ENCODE measurements at places on chromosomes 1 and 21.

DNA sequence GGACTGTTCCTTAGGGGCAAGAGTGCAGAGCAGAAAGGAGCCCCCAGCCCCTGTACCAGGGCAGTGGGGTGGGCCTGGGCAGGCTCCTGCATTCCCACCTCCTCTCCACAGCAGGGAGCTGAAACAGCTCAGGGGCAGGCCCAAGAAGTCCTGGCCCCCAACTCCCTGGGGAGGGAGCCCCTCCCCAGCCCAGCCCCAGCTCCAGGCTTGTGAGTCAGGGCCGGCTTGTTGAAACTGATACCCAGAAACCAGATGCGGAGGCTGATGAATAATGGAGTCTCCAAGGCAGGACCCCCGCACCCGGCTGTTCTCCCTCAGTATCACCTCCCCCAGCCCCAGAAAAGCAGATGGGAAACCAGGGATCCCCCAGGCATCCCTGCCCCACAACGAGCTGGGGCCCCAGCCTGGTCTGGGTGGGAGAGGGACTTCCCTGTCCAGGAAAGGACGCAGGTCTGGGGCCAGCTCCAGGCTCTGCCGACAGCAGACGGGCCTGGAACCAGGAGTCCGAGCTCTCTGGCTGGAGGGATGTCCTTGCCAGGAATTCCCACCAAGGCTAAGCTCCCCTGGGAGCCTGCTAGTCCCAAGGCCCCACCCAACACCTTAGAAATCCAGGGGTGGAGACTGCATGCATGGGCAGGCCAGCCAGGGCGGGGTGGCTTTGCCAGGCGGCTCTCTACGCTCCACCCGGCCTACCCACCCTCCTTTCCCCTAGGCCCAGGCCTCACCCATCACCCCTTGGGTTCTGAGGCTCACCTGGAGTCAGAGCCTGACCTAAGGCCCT is 2.7 kb downstream of the PLEKHG5 start:
- DNase-seq, result no peak

- peak; percentile 29 for DNase-seq
These were observed 823 bp upstream of the PRKAA2 start for GRCh38 chr1:56644064-56644918.

DNA sequence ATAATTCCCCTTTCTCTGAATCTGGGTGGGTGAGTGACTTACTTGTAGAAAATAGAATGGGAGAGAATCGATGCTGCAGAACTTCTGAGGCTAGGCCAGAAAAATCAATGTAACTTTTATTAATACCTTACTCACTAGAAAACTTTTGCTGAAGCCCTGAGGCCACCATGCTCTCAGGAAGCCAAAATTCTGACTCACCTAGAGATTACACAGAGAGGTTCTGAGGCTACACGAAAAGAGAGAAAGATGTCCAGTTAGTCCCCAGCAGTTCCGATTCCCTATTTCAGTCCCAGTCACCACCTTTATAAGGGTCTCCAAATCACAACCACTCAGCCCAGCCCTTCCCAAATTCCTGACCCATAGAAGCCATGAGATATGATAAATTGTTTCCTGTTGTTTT is 135.2 kb downstream of the NTPCR start:
- no peak for DNase-seq

GRCh38 chr1:26283871-26284596 is 4.1 kb downstream of the SH3BGRL3 start:
- DNase-seq, result no peak

DNA sequence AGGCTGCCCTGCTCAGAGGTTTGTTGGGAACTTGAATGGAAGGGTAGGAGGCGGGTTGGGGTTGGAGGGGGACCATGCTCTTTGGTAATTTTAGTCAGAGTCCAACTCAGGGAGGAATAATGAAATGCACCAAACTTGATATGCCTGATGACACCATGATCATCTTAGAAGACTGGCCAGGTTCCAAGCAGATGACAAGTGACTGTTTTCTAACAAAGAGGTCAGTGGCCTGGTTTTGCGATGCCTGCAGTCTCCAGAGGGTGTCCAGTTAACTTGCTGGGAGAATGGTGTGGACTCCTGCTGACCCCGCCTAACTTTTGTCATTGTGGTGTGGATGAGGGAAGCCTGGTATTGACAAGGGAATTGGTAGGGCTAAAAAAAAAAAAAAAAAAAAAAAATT is 12.4 kb downstream of the VANGL1 start:
- no peak for DNase-seq

GRCh38 chr1:84089465-84089864 is 54.6 kb upstream of the PRKACB start:
- DNase-seq, result no peak

DNA sequence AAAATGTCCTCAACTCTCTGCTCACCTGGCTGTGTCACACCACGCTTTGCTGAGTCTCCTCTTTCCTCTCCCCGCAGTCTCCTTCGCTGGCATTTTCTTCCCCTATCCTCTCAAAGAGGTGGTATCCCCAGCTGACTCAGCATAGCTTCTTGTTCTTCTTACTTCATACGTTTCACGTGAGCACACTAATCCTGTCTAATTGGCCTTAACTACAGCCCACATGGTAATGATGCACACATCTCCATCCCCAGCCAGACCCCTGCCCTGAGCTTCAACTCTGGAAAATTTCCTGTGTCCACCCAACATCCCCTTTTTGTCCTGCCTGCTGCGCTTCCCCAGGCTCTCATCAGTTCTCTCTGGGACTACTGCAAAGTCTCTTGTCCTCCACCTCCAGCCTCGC is 169.8 kb downstream of the TTLL7 start:
- DNase-seq, result no peak

DNA sequence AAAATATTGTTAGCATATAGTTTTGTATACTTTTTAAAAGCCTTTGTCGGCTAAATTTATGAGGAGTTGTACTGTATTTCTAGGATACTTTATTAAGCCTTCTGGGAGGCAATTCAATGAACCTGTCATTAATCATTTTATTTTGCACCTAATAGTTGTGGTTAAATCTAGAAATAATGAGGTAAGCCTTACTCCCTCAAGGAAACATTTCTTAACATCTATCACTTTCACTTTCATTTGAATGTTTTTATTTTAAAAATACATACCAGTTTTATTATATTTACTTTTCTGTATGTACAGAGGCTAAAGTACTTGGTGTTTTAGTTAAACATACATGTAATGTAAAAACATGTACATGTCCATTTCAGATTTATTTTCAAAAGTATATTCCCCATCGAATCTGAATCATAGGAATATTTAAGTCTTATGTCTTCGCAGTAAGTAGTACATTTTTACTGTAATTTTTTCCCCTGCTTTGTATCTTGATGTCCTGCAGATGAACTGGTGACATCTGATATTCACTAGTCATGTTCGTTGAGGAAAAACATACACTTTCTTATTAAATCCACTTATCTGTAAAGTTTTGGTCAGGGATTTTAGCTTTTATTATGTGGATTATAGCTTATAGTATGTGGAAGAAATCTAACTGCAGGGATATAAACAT is 82.8 kb downstream of the DISP1 start:
- DNase-seq, result peak; percentile 22

- no peak for DNase-seq
These were observed 579.8 kb upstream of the PKN2 start for GRCh38 chr1:88104236-88104635.

DNA sequence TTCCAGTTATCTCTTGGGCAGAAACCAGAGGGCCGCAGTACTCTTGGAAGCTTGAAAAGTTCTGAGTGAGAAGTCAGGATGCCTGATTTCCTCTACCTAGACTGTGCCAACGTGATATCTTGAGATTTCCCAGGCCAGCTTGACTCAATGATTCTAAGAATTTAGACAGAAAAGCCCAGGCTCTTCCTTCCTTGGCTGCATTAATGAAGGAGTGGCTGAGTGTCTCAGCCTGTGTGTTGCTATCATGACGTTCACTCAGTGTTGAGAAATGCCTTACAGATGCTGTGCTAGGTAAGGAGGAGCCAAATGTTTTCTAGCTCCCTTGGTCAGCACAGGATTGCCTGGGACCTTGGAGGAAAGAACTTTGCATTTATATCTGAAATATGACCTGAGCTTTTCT is 454.1 kb upstream of the USP24 start:
- DNase-seq, result no peak

DNA sequence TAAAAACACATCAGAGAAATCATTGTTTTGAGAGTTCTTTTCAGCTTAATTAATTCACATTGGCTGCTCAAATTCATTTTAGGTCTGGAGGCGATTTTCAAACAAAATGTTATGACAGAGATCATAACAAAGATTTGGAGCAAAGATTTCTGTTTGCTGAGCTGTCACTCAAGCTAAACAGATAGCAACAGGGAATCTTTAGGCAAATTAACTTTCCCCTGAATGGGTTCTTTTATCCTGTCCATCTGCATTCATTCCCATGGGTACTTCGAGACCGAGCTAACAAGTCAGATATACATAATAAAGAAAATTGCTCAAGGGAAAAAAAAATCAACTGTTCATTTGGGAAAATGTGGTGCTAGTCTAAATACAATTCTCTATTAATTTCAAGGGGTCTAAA is 30.2 kb upstream of the CA6 start:
- no peak for DNase-seq

DNA sequence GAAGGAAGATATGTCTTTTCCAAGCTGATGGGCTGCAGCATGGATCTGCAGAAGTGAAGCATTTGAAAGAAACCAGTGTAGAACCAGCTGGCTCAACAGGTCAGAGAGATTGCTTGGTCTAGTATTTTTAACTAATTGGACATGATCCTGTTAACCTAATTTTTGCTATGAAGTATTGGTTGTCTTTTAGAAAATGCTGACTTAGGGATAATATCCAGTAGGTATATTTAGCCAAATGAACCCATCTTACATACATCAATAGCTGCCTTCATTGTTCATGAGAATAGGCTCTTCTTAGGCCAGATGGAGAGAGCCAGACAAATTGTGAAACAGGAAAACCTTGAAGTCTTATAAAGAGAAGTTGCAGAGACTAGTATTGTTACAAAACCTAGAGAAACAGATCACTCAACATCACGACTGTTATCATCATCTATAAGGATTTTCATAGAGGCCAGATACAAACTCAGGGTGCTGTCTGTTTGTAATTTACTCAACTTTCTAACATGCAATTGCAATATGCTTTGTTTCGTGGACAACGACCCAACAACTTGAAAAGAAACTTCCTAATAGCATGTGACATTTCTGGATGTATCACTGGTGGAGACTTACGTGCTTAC is 148.2 kb downstream of the DISC1 start:
- no peak for DNase-seq

DNA sequence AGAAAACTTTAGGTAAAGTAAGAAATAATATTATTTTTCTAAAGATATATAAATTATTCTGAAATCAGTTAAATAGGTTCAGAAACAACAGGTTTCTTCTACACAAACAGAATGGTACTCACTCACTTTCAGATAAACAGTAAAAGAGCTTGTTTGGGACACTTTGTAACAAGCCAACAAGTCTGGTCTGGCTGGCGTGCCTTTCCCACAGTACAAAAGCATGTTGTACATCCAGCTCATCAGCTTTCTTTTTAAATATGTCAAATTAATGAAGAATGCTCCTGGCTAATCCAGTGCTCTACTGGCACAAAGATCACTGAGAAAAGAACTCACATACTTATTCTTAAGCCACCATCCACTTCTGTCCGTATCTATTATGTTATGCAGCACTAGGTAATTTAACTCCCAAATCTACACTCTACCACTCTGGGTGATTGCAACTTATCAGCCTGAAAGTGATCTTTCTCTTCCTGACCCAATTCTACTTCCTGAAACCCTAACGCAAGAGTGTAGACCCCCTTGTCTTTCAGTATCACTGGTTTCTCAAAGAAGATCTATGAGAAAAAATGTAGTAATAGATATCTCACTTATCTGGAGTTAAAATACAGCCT is 32.6 kb downstream of the TRIT1 start:
- no peak for DNase-seq

DNA sequence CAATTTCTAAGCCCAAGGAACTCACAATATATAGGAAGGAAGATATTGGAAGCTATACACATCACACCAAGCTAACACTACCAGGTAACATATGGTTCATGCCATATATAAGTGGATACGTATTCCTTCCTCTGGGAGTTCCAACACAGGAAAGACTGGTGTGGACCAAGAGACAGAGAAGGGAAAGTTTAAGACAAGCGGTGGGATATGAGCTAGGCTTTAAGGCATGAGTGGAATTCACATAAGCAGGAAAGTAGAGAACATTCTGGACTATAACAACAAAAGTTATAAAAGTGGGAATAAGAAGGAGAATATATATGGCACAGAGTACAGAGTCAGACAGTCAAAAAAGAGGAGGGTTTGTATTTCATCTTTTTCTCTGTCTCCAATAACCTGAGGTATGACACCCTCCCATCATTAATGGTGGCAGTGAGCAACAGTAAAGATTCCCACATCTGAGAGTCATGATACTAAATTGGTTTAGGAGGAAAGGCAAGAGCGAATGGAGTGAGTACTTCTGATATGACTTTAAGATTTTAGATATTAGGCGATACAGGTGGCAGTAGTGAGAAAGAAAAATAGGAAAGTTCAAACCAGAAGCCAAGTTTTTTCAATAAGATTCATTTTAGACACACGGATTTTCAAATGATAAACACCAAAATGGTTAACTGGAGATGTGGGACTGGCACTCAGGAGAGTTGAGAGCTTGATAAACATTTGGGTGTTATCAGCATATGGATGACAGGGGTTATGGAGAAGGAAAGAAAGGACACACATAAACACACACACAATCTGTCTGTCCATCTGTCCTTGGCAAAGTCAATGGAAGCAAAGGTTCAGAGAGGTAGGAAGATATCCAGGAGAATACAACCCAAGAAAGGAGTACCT is 87.4 kb upstream of the TTC39A start:
- DNase-seq, result no peak

- DNase-seq, result no peak
These were observed 969 bp upstream of the RIPK4 start for GRCh38 chr21:41767606-41768436.

GRCh38 chr1:153631047-153632022 is 2.5 kb upstream of the CHTOP start:
- no peak for DNase-seq

- DNase-seq, result no peak
These were observed 161.1 kb downstream of the PIGK start for GRCh38 chr1:77057994-77058585.

- DNase-seq, result no peak
These were observed 2.3 kb downstream of the PIK3R3 start for GRCh38 chr1:46130121-46130520.

- no peak for DNase-seq
These were observed 79.2 kb downstream of the TYW3 start for GRCh38 chr1:74812180-74812541.

- no peak for DNase-seq
These were observed 49.9 kb upstream of the TNFSF18 start for GRCh38 chr1:173100476-173101107.

DNA sequence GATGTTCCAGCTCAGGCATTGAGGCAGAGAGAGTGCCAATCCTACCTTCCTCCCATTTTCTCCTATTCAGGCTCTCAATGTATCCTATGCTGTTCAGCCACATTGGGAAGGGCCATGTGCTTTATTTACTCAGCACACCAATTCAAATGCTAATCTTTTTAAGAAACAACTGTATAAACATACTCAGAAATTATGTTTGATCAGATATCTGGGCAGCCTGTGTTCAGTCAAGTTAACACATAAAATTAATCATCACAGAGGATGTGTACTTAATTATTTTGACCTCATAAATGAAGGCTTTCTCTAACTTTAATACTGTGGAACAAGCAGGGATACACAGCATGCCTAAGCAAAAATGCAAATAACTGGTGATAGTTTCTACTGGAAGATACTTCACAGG is 149.8 kb downstream of the NCAM2 start:
- no peak for DNase-seq

GRCh38 chr1:206117151-206117948 is at the start of gene AVPR1B:
AVPR1B (minus strand) TSS chr1:206117388; CDS start chr1:206116890, 498 bp downstream.
- DNase-seq, result no peak

GRCh38 chr1:185139246-185139645 is 17.5 kb downstream of the TRMT1L start:
- DNase-seq, result no peak

GRCh38 chr1:199151634-199152425 is 513.0 kb downstream of the PTPRC start:
- DNase-seq, result no peak
